ENCODE measurements at places on chromosomes 13 and 19.
A peak's percentile ranks its signal among the peaks of the same experiment; 100 is the strongest.

DNA sequence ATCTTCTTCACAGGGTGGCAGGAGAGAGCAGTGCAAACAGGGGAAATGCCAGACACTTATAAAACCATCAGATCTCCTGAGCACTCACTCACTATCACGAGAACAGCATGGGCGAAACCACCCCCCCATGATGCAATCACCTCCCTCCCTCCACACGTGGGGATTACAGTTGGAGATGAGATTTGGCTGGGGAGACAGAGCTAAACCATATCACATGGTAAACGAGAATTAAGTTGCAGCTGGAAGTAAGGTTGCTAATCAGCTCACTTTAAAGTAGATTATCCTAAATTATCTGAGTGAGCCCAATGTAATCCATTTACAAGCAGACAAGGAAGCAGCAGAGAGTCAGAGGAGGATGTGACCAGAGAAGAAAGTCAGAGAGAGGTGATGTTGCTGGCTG is 102.2 kb upstream of the IPO5 start:
- DNase-seq: no peak

DNA sequence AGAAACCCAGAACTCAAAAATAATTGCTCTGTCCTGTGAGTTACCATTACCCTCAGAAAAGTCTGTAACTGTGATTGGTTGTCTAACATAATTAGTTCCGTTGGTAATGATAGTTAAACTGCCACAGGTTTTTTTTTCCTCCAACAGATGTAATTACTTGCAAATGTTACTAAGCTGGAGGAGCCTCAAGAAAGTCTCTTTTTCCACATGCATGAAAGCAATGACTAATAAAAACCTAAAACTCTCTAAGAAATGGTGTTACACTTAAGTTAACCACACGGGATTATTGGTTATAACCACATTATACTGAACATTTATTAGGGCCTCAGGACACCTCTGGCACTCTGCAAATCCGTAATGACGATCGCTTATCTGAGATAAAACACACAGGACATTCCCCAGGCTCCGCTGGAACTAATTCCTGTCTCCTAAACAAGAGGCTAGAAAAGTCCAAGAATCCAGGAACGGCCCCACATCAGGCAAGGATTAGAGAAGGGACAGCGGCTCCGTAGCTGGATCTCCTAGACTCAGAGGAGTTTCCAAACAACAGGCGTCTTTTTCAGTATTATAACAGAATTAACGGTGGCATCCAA is 753 bp downstream of the ZNF235 start:
- no peak for DNase-seq

GRCh38 chr13:71613066-71613745 is 253.8 kb downstream of the DACH1 start:
- no peak for DNase-seq

DNA sequence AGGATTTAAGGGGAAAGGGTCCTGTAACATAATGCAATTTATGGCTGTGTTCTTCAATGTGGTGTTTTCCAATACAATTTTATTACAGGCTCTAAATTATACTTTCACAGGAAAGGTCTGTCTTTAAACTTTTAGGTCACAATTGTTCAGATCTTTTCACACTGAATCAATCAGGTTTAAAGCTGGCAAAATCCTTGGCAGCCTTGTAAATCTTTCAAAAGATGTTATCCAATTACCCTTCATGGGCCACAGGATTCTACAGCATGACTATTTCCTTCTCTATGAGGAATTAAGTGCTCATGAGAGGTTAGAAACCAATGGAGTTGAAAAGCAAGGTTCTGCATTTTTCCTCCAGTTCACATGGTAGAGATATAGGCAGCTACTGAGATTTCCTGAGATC is 211.5 kb upstream of the MIR17HG start:
- no peak for DNase-seq

DNA sequence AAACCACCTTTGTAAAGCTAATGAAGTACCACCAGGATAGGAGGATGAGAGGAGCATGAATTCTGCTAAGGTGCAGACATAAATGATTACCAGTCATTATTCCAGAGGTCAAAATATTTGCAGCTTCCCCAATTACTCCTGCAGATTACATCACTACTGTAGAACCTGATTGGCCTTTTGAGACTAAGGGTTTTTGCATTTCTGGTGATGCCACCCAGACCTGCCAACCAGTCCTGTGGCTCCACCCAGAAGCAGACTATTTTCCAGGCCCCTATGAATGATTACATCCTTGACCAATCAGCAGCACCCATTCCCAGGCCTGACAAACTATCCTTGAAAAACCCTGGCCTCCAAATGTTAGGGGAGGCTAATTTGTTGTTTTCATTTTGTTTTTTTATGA is 11.2 kb upstream of the KCNC3 start:
- no peak for DNase-seq

DNA sequence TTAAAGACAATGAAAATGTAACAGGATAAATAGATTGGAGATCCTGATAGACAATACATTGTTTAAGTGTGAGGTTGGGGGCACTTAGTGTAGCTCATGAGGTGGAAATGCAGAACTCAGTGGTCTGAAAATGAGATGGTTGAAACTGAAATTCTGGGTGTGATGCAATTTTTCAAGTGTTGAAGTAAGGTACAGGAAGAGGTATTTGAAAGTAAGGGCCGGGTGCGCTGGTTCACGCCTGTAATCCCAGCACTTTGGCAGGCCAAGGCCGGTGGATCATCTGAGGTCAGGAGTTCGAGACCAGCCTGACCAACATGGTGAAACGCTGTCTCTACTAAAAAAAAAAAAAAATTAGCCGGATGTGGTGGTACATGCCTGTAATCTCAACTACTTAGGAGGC is 113.0 kb downstream of the UFM1 start:
- no peak for DNase-seq

DNA sequence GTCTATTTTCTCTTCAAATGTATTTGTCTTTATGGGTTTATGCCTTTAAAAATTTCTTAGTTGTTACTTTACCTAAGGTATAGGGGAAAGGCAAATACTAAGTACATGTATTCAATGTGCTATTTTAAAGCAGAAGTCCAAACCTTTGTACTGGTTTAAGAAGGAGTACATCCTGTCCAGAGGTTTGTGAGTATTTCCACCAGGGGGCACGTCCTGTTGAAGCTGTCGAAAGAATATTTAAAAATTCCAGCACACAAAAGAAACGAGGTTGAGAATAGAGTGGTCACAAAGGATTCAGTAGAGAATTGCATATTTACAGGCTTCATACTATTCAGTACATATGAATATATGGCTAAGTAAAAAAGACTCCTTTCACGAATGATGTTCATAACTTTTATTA is 59.8 kb downstream of the URI1 start:
- DNase-seq: no peak

- no peak for DNase-seq
These were observed 4.3 kb downstream of the NLRP12 start for GRCh38 chr19:53819861-53820260.

DNA sequence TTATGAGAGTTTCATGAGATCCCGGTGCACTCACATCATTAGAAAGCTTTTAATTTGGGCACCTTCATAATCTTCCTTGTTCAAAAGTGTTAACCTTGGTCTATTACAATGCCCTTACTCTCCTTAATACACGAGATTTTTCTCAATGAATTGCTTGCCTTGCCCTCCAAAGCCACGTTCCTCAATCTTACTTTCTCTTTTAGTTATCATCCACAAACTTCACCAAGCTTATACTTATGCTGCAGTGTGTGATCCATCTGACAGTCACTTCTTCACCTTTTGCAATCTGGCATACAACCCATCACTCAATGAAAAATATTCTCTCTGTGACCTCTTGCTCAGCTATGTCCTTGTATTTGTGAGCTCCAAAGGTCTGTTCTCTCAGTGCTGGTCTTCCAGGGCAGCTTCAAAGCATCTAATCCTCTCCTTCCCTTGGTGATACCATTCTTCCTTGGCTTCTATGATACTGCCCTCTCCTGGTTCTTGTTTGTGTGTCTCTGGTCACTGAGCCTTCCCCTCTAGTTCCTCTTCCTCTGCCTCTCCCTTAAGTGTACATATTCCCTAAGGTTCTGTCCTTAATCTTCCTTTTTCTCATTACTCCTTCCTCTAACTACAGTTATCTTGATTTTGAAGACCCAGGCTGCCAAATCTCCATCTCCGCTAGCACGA is 202.2 kb upstream of the STARD13 start:
- no peak for DNase-seq

DNA sequence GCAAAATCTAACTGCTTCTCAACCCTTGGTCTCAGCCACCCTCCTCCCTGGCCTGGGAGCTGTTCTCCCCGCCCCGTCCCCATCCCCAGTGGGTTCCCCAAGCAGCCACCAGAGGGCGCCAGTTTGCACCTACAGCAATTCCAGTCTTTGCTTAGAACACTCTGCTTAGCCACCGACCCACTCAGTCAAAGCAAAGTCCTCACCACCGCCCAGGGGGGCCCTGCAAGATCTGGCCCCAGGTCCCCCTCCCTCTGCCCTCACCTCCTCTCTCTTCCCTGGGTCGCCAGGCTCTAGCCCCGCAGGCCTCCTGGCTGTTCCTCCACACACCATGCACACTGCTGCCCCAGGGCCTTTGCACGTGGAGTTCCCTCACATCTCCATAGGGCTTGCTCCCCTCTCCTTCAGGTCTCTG is 12.4 kb downstream of the TMEM143 start:
- DNase-seq: peak; percentile 82

DNA sequence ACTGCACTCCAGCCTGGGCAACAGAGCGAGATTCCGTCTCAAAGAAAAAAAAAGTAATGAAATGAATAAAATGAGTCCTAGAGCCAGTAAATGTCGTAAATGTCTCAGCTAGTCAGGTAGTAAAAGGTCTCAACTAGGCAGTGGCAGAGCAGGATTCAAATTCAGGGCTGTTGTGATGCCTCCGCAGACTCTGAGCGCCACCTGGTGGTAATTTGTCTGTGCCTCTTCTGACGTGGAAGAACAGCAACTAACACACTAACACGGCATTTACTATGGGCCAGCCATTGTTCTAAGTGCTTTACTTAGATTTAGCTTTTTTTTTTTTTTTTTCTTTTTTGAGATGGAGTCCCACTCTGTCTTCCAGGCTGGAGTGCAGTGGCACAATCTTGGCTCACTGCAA is 30.2 kb downstream of the CYP2F1 start:
- DNase-seq: peak; percentile 87

GRCh38 chr19:4139614-4140236 is 13.7 kb upstream of the CREB3L3 start:
- DNase-seq: peak; percentile 95

- no peak for DNase-seq
These were observed 836 bp upstream of the CDC42EP5 start for GRCh38 chr19:54473892-54474372.

DNA sequence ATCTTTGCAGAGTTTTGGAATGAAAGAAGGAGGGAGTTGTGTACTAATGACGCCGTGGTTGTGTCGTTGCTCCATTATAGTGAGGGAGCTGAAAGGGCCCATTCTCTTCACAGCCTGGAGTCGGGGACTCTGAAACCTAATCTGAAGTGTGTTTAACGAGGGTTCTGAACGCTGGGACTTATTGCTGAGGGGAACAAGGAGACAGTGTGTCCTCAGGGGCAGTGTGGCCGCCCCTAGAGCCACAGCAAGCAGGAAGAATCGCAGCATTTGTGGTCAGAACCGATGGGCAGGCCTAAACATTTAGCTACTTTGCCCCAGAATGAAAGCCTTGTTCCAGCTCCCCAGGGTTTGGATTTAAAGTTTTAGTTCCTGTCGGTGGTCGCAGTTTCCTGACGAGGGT is 156.4 kb upstream of the RNF113B start:
- DNase-seq: no peak

- no peak for DNase-seq
These were observed 155.7 kb downstream of the PCDH17 start for GRCh38 chr13:57787058-57787791.

- no peak for DNase-seq
These were observed 9.9 kb downstream of the FBXL3 start for GRCh38 chr13:77016888-77017623.

DNA sequence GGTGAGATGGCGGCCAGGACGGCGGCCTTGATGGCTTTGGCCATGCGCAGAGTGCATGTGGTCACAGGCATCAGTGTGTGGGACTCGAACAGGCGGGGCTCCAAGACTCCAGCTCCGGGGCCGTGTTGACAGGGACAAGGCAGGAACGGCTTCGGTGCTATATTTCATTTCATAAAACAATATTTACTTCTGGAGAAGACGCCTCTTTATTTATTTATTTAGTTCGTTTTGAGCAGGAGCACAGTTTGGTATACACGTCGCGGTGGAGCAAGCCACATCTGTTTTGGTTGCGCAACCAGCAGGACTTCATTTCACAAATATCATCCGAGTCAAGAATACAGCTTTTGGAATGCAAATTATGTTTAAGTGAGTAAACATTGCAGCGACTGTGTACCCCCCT is 166.7 kb upstream of the TSHZ3 start:
- no peak for DNase-seq

- no peak for DNase-seq
These were observed 372.9 kb downstream of the MTUS2 start for GRCh38 chr13:29193083-29193482.

DNA sequence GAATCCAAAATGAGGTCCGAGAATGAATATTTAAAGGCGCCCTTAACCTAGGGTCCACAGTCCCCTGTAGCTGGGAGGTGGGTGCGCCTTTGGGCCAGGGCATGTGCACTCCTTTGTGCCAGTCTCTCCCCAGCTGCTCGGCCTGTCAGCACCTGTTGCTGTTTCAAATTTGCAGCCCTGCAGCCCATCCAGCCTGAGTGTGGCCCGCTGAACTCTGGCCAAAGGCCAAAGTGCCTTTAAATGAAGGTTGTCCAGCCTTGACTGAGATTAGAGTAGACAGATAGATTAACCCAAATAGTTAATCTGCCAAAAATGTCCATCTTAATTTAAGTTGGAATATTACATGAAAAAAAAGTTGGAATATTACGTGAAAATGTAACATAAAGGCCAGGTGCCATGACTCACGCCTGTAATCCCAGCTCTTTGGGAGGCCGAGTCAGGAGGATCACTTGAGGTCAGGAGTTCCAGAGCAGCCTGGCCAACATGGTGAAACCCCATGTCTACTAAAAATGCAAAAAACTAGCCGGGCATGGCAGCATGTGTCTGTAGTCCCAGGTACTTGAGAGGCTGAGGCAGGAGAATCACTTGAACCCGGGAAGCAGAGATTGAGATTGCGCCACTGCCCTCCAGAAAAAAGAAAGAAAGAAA is 25.3 kb downstream of the TPT1 start:
- no peak for DNase-seq

DNA sequence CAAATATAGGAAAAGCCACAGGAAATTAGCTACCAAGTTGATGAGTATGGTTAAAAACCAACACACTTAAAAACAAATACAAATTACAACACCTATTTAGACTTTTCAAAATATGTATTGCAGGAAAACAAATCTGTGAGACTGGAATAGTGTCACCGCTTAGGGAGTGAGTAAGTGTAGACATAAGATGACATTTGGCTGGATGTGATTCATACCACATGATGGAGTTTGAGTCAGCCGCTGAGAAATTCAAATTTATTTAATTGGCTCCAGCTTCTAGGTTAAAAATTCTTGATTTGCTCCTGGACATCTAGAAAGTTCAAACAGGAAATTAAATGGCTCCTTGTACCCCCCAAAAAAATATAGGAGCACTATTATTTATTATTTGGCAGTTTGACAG is 531.7 kb downstream of the SLITRK1 start:
- no peak for DNase-seq

DNA sequence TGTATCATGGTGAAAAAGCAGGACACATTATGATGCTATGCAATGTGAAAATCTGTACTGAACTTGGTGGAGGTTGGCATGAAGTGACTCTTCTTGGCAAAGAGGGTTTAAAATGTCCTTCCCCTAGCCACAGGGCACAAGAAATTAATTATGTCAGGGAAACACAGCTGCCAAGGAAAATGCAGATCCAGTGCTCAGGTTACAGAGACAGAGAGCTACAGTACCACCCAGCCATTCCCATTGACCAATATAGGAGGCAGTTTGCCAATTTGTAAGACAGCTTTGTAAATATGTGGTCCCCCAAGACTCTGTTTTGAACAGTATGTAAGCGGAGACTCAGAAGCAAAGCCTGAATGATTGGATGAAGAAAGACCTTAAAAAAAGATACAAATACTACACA is 69.4 kb upstream of the KLF12 start:
- DNase-seq: no peak
